ENCODE measurements at places on chromosomes 4 and X.

- no peak for DNase-seq
Observed at GRCh38 chrX:68175562-68175961, 257.7 kb downstream of the OPHN1 start.

GRCh38 chr4:184096561-184097240 is 121.0 kb downstream of the ENPP6 start:
- no peak for DNase-seq

GRCh38 chrX:85698921-85699320 is 319.5 kb upstream of the POF1B start:
- DNase-seq: no peak

GRCh38 chr4:48073567-48074103 is 57.1 kb downstream of the NIPAL1 start:
- DNase-seq: no peak

- no peak for DNase-seq
Observed at GRCh38 chrX:69216911-69217310, 51.7 kb upstream of the PJA1 start.

- DNase-seq: no peak
Observed at GRCh38 chr4:84451546-84451945, 47.5 kb downstream of the NKX6-1 start.

- no peak for DNase-seq
Observed at GRCh38 chrX:121655276-121655675, 607.9 kb downstream of the GLUD2 start.

GRCh38 chr4:83558680-83559079 is 22.8 kb downstream of the GPAT3 start:
- no peak for DNase-seq

DNA sequence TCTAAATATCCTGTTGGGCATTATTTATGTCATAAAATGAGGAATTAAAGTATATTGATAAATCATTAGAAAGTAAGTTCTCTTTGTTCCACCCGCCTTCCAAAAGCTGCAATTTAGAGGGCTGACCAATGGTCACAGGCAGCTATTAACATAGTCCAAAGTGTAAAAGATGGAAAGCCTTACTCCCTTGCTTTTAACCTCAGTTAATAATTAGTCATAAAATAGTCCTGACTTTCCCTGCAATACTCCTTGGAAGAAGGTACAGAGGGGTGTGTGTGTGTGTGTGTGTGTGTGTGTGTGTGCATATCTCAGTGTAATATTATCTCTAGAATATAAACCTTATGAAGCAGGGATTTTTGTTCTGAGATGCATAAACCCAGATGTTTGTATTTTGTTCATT is 275.4 kb downstream of the FAT4 start:
- no peak for DNase-seq

- no peak for DNase-seq
Observed at GRCh38 chrX:6223516-6223915, 5.2 kb downstream of the NLGN4X start.

- no peak for DNase-seq
Observed at GRCh38 chrX:53281963-53282695, 745 bp upstream of the IQSEC2 start.

- no peak for DNase-seq
Observed at GRCh38 chrX:154542723-154543424, 3.8 kb downstream of the G6PD start.

DNA sequence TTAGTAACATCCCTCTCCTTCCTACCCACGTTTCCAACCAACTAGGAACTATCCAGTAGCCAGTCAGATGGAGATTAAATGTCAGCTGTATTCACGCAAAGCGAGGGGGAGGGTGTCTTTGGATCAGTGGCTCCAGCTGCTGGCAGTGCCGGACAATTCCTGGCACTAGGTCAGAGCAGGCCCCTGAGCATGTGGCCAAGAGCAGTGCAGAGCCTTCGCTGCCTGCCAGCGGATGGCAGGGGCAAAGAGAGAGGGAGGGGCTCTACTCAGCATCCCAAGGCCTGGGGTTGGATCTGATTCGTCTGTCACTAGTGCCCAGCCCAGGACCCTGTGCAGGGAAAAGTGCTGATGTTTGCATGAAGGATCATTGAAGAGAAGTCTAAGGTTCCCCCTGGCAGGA is 28.7 kb upstream of the JAKMIP1 start:
- no peak for DNase-seq

DNA sequence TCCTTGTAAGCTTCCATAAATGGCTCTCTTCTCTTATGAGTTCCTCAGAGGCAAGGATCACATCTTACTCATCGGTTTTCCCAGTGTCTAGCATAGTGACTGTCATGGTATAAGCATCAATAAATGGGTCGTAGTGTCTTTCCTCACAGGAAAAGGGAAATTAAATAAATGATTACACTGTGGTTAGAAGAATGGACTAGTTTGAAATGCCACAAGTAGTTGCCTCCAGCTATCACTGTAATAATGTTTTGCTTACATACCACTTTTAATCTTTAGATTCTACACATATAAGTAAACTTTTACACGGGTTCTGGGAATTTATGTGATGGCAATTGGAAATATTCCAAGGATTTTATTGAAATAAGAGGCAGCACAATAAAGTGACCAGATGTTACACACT is 152.8 kb upstream of the CXorf51A start:
- no peak for DNase-seq

- no peak for DNase-seq
Observed at GRCh38 chr4:73661646-73662119, 41.4 kb upstream of the RASSF6 start.

- DNase-seq: no peak
Observed at GRCh38 chr4:85862896-85863295, 387.9 kb downstream of the ARHGAP24 start.

- DNase-seq: no peak
Observed at GRCh38 chrX:139890991-139891700, 41.7 kb downstream of the ATP11C start.

GRCh38 chrX:63784346-63784901 is 590 bp downstream of the ARHGEF9 start:
- no peak for DNase-seq

- no peak for DNase-seq
Observed at GRCh38 chr4:951186-951585, 18.9 kb downstream of the TMEM175 start.

DNA sequence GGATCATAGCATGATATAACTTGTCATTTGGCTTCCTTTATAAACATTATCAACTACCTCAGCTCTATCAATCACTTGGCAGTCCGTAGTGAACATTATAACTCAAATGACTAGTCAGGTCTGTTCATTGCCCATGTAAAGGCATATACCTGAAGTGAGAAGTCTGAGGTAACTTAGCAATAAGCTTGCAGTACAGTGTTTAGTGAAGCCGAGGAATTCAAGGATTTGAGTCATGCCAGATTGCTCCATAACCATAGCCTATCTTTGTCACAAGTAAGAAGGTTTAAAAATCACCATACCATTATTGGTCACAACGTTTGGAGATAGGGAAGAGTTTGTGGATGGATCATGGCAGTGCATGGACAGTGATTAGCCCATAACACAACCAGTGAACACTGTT is 41.6 kb downstream of the AR start:
- DNase-seq: no peak

- DNase-seq: no peak
Observed at GRCh38 chrX:37638047-37638446, 47.5 kb upstream of the XK start.

DNA sequence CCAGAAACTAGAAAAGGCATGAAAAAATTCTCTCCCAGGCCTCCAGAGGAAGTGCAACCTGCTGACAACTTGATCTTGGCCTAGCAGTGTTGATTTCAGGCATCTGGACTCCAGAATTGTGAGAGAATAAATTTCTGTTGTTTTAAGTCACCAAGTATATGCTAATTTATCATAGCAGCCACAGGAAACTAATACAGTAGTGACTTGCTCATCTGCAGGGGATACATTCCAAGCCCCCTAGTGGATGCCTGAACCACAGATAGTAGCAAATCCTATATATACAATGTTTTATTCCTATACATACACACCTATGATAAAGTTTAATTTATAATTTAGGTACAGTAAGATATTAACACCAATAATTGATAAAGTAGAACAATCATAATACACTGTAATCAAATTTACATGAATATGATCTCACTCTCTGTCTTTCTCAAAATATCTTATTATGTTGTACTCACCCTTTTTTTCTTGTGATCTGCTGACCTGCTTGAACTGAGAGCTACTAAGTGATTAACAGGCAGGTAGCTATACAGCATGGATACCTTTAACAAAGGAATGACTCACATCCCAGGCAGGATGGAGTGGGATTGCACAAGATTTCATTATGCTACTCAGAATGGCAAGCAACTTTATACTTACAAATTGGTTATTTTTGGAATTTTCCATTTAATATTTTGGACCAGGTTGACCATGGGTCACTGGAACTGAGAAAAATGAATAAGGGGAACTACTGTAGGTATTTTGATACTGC is 501.1 kb downstream of the KCNIP4 start:
- no peak for DNase-seq

- no peak for DNase-seq
Observed at GRCh38 chr4:40656201-40656863, 26.7 kb upstream of the RBM47 start.

DNA sequence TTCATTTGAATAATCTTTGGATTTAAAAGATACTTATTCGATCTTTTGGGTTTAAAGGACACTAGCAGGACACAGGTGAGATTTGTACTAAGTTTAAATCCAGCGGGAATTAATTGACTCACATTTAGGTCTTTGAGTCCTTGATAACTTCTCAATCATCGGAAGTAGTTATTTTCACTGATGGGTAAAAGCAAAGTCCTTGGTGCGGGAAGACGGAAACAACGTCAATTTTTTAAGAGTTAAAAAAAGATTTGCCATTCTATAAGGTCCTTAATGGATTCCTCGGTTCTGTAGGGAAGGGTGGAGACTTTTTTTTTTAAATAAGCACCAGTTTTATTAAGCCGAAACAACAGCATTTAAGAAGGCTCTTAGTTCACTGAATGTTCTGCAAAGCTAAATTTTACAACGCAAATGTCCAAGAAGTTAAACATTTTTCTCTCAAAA is 2.9 kb downstream of the TMSB4X start:
- no peak for DNase-seq

GRCh38 chr4:92952426-92952825 is 648.7 kb downstream of the GRID2 start:
- DNase-seq: no peak

Measured in NCI-H1930 (cell line).